AG09319 (cell line): ENCODE measurements at places on chromosomes 3 and 15.

GRCh38 chr3:173774294-173774693 is 376.8 kb downstream of the NLGN1 start:
- no peak for DNase-seq

- DNase-seq, result no peak
Observed at GRCh38 chr15:94610485-94610884, 379.1 kb downstream of the MCTP2 start.

GRCh38 chr3:155641956-155642355 is 102.9 kb downstream of the PLCH1 start:
- peak; percentile 5 for DNase-seq

DNA sequence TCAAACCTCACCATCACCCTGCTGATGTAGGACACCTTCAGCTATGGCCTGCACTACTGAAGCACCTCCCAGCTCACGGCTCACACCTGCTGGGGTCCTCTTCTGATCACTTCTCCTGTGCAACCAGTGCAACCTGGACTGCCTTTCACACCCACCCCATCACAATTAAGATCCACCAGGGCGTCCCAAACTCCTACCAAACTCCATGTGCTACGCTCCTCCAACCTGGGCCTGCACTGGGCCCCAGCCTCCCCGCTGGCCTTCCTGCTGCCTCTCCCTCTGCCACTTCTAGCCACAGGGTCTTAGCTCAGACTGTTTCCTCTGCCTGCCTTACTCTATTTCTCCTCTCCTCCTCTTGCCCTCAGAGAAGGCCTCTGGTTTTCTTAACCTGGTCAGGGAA is 12.8 kb downstream of the MESD start:
- DNase-seq, result no peak

DNA sequence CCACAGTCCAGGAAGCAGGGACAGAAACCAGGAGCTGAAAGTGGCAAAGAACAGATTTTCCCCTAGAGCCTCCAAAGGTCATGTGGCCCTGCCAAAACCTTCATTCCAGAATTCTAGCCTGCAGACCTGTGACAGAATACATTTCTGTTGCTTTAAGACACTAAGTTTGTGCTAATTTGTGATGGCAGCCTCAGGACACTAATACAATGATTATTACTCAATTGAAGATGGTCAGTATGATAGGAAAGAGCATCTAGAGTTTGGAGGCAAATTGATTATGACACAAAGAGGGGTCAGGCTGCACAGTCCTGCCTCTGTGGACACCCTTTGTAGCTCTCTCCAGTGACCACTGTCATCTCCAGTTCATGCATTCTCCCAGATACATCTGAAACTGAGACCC is 79.0 kb upstream of the C3orf49 start:
- DNase-seq, result no peak

DNA sequence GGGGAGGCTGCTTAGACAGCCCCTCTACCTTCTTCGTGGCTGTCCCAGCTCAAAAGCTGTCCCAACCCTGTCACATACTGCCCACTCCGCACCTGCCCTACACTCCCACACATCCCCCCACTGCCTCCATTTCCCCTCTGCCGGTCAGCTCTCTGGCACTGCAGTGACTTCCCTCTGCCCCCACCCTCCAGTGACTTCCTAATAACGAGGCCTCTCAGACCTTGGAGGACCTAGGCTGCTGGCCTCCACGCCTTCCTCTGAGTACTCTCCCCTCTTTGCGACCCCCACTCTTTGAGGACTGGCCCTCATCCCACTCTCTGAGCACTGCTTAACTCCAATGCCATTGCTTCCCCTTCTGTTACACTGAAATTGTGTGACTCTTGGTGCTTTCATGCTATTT is 45.3 kb downstream of the KY start:
- no peak for DNase-seq

GRCh38 chr3:23203708-23204330 is 692 bp downstream of the UBE2E2 start:
- no peak for DNase-seq

- DNase-seq, result no peak
Observed at GRCh38 chr3:83500422-83500821, 1458.4 kb upstream of the CADM2 start.

DNA sequence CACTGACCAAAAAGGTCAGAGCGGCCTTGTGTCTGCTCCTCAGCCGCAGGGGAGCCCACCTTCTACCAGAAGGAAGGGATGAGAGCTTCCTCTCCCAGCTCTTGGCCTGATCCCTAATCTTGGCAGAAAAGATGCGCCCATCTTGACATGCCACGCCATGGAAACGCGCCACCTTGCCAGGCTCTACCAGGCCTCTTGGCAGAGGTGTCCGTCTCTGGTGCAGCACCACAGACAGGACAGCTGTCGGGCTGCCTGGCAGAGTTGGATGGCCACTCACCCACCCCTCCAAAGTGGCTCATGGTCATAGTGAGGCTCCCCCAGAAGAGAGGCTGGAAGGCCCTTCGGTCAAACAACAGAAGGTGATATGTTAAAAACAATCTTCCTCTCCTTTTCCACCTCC is 105.2 kb downstream of the LIPC start:
- DNase-seq, result no peak

- no peak for DNase-seq
Observed at GRCh38 chr3:59731943-59732342, 682.1 kb upstream of the CFAP20DC start.

GRCh38 chr15:66773129-66773873 is 71.3 kb downstream of the SMAD6 start:
- DNase-seq, result no peak

DNA sequence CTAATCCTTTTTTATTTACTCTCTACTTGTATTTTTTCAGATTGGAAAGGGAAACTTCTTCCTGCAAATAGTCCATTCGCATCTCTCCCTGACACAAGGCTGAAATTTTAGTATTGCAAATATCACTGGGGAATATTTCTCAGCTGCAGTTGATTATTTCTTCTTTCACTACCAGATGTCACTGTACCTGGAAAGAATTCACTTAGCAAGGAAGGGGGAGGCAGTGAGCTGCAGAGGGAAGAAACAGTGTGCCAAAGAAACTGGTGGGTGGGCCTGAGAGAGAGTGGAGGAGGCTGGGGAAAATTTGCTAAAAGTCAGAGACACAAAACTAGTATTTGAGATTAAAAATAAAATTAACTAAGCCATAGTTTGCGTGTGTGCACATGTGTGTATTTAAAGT is 142.3 kb upstream of the STT3B start:
- DNase-seq, result no peak

GRCh38 chr3:9826815-9827573 is 16.8 kb downstream of the RPUSD3 start:
- no peak for DNase-seq

DNA sequence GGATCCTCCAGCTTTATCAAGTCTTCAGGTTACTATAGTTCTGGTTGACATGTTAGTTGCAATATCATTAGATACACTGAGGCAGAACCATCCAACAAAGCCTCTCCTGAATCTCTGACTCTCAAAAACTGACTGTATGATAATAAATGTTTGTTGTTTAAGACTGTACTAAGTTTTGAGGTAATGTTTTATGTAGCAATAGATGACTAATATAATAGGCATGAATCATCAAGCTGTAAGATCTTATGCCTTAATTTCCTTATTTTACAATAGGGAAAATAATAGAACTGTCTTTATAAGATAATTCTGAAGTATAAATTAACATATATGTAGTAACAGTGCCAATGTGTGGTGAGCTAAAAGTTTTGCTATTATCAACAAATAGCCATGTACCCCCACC is 88.9 kb upstream of the TBC1D5 start:
- DNase-seq, result no peak

DNA sequence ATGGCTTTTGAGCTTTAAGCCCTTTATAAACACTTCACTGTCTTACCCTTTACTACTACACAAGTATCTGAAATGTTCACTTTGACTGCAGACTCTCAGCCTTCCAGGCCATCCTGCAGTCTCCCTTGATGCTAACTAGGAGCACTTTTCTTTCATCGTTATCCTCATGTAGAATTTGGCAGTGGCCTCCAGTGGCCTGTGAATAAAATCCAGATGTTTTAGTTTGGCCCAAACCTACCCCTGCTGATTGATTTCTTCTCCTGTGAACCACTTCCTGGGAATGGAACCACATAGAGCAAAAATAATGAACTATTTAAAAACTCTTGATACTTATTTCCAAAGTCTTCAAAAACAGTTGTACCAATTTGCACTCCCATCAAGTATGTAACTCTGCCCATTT is 271.9 kb downstream of the FEZF2 start:
- DNase-seq, result peak; percentile 32

- DNase-seq, result no peak
Observed at GRCh38 chr3:30622790-30623189, 16.4 kb downstream of the TGFBR2 start.

- no peak for DNase-seq
Observed at GRCh38 chr15:87656372-87656771, 600.2 kb downstream of the NTRK3 start.

DNA sequence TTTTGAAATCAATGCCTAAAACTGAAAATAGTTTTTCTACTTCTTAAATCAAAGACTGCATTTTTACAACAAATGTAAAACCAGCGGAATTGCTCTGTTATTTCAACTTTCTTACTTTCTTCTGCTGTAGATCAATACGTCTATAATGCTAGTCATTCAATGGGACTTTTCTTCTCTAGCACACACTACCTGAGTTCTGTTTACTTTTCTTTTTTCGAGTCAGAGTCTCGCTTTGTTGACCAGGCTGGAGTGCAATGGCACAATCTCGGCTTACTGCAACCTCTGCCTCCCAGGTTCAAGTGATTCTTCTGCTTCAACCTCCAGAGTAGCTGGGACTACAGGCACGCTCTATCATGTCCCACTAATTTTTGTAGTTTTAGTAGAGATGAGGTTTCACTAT is 40.7 kb upstream of the KIF23 start:
- DNase-seq, result no peak

GRCh38 chr15:70474471-70475406 is 288.6 kb downstream of the UACA start:
- peak; percentile 96 for DNase-seq

DNA sequence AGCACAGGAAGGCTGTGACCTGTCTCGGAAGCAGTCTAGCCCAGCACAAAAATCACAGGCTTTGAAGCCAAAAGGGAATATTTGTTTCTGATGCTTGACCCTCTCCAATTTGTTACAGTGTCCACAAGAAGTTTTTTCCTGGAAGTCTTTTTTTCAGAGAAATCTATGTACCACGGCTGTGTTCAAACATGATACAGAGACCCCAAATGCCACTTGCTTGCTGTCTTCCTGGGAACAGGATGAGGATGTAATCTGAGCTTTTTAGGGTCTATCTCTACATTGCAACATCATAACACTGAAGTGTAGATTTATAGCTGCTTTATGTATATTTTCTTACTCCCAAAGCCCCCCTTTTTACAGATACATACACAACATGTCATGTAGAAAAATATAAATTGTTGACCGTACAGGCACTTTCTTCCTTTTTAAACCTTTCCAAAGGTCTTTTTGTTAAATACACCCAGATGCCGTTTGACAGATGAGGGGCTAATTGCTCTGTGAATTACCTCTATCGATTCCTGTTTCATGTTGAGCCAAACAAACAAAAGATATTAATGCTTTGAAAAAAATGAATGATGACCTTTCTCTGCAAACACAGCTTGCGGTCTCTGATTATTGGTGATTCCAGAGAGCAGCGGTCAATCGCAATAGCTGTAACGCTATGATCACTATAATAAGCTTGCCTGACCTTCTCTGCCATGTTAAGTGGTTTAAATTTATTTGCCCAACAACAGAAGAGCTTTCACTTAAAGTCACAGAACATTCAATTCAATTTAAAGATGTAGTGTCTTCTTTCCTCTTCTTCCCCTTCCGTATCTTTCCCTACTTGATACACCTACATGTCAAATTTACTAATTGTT is 875.9 kb upstream of the NR2F2 start:
- no peak for DNase-seq

GRCh38 chr3:62712746-62713145 is 162.5 kb downstream of the CADPS start:
- no peak for DNase-seq

DNA sequence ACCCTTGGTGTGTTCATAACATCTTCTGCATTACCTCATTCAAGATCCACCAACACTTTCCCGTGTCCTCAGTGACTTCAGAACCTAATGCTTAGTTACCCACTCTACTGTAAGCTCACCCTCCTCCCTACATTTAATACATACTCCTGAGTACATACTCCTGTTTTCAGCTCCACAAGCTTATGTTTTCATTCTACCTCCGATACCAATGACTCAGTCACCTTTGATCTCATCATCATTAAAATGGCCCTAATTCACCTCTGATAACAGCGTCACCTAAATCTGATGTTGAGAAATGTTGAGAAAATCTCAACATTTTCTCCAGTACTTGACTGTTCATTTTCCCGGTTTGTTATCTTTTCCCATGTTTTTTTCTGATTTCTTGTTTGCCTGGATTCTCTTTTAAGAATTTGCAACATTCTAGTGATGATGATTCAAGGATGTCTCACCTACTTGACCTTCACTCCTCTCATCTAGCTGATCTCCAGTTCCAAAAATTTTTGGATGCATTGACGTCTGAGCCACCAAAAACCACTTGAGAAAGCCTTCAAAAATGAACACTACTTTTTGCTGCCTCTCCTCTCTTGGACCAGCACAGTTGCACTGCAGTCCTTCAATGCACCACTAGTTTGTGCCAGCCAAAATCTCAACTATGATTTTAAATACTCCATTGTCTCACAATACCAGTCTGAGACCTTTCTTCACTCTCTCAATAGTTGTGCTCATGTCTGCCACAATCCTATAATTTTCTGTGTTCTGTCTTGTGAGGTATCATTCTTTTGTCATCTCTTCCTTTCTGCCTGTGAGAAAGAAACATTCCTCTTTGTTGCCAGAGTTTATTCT is 220.7 kb upstream of the SEMA6D start:
- no peak for DNase-seq

GRCh38 chr3:157520485-157521150 is 17.4 kb upstream of the VEPH1 start:
- DNase-seq, result no peak

GRCh38 chr3:168693870-168694269 is 598.1 kb upstream of the GOLIM4 start:
- no peak for DNase-seq

- DNase-seq, result no peak
Observed at GRCh38 chr3:194867270-194867983, 181.7 kb downstream of the FAM43A start.

- no peak for DNase-seq
Observed at GRCh38 chr3:9130345-9131305, 118.8 kb downstream of the SRGAP3 start.

- no peak for DNase-seq
Observed at GRCh38 chr3:49470714-49471420, 800 bp downstream of the DAG1 start.

DNA sequence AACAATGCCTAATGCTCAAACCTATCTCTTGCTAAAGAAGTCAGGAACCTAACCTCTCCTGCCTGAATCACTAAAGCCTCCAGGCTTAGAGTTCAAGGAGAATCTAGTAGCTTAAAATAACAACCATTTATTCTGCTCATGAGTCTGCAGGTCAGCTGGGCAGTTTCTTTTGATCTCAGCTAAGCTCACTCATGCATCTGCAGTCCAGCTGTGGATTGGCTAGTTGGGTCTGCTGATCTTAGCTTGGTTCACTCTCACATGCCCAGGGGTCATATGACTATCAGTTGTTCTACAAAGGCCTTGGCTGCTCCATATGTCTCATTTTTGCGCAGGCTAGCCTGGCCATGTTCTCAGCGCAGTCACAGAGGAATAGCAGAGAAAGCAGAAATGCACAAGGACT is 109.2 kb upstream of the STT3B start:
- no peak for DNase-seq
